ENCODE measurements at places on chromosomes 2 and 18.

DNA sequence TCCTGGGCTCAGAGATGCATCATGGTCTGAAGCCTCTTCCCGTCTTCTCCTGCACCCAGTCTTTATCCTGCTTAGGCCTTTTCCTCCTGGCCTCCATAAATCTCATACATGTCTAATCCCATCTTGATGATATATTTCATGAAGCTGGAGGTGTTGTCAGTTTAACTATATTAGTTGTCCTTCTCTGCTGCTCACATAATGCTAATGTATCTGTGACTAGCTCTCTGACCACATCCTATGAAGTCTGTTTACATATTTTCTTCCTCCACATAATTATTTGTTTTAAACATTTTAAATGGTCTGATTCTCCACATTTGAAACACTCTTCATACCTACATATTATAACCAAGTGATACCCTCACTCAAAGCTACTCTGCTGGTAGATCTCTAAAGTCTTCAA, 315.2 kb upstream of the RND3 start:
- H3K4me3 ChIP-seq, result no peak overlapping the region
- no peaks in the 10 kb centered on the region for H3K27me3 ChIP-seq
- no peaks in the 10 kb centered on the region for H3K4me1 ChIP-seq
- H3K36me3 ChIP-seq, result no peaks in the 10 kb centered on the region
- no peak overlapping the region for H3K27ac ChIP-seq

DNA sequence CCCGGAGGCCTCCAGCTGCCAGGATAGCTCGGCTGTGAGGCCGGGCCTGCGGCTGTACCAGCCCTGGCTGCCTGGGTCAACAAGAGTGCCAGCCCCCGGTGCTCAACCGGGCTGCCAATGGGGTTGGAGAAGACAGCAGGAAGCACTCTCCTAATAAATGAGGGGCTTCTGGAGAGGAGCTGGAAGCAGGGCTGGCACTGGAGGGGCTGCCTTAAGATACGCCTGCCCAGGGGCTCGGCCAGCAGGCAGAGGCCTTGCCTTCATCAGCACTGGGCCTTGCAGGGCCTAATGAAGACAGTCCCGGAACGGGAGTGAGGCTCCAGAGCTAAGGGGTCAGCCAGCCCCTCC, 73.6 kb downstream of the TEX51 start:
- H3K4me1 ChIP-seq, result peaks cover 4% of the 10 kb centered on the region
- no peaks in the 10 kb centered on the region for H3K27me3 ChIP-seq
- H3K4me3 ChIP-seq, result peak overlapping the region; percentile 49

- no peaks in the 10 kb centered on the region for H3K27me3 ChIP-seq
- H3K27ac ChIP-seq, result no peak overlapping the region
- H3K4me1 ChIP-seq, result peaks cover 11% of the 10 kb centered on the region
- H3K4me3 ChIP-seq, result no peak overlapping the region
Observed at GRCh38 chr2:10395893-10396292, 52.2 kb downstream of the ODC1 start.

DNA sequence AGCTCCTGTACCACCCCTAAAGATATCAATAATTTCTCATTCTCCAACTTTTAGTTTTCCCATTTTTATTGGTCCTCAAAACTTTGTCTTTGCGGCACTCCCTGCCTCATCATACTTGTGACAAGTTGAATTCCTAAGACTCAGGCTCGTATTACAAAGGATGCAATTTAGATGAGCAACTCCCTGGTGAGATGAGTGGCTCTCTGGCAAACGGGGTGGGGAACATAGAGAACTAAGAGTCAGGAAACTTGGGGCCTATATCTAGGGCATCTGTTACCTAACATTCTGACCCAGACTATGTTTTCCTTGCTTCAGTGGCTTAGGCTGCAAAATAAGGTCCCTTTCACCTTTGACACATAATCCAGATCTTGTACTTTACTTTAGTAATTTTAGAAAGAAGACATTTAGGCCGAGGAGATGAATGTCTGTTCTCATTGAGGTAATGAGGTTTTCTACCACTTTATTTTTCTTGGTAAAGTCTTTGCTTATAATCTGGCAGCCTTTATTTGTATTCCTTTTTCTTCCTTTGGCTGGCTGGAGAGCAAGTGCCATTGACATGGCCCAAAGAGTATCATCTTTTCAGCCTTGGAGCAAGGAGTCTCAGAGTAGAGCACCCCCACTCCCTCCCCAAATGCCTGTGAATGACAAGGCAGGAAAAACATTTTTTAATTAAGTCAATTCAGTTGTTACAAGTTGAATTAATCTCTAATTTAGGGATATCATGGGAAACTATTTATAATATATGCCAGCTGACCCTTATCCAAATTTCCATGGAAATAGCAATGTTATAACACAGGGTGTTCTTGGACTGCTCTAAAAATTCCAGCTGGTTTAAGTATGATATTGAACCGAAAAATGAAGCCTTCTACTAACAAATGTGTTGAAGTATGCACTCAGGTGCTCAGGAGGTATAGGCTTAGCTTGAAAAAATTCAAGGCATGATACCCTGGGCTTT, 15.2 kb downstream of the TSPYL6 start:
- H3K4me1 ChIP-seq, result no peaks in the 10 kb centered on the region
- no peak overlapping the region for H3K4me3 ChIP-seq
- H3K36me3 ChIP-seq, result no peaks in the 10 kb centered on the region
- H3K27me3 ChIP-seq, result no peaks in the 10 kb centered on the region
- no peak for DNase-seq
- H3K27ac ChIP-seq, result no peak overlapping the region

GRCh38 chr18:12701161-12701560, 1.4 kb downstream of the CEP76 start:
- H3K4me3 ChIP-seq, result peak overlapping the region; percentile 89
- no peaks in the 10 kb centered on the region for H3K27me3 ChIP-seq
- H3K4me1 ChIP-seq, result peaks cover 9% of the 10 kb centered on the region
- DNase-seq, result no peak
- no peaks in the 10 kb centered on the region for H3K36me3 ChIP-seq
